ENCODE measurements at places on chromosomes 2 and 18. TPM values are rescaled to one million over a fixed set of nuclear protein-coding genes. Genes with fewer than 3 reads are reported as not detected.
A peak's percentile ranks its signal among the peaks of the same experiment; 100 is the strongest.

- DNase-seq: no peak
Measured at GRCh38 chr2:140349695-140350094, 1569.5 kb upstream of the NXPH2 start.

GRCh38 chr2:26552641-26553374, 74.9 kb upstream of the OTOF start:
- DNase-seq: no peak

DNA sequence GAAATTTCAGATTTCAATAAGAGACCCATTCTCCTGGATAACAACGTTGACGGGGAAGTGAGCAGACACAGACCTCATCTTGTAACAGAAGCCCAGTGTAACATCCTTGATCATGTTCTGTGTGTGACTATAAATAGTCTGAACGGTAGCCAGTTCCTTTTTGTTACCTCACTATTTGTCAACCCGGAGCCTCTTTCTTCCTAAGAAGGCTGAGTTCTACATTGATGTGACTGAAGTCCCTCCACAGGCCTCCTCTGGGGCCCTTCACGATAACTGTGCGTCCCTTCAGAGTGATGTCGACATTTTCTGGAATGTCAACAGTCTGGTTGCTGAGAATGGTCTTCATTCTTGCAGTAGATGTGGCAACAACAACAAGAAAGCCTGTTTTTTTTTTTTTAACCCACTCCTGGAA, 6.3 kb upstream of the PLEKHM3 start:
- DNase-seq: no peak

DNA sequence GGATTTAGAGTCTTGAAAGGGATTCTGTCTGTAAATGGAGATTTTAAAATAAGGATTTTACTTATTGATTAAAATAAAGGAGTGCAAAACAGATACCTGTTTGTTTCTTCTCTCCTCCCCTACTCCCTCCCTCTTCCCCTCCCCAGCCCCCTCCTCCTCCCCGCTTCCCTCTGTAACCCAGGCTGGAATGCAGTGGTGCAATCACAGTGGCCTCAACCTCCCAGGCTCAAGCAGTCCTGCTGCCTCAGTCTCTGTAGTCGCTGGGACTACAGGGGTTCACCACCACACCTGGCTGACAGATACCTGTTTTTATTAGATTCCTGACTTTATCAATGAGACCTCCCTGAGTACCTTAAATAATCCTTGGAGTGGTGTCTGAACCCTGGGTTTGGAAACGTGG, 57.1 kb downstream of the OXER1 start:
- no peak for DNase-seq

- DNase-seq: peak; percentile 98
Measured at GRCh38 chr2:45946023-45946422, 294.5 kb downstream of the PRKCE start.

DNA sequence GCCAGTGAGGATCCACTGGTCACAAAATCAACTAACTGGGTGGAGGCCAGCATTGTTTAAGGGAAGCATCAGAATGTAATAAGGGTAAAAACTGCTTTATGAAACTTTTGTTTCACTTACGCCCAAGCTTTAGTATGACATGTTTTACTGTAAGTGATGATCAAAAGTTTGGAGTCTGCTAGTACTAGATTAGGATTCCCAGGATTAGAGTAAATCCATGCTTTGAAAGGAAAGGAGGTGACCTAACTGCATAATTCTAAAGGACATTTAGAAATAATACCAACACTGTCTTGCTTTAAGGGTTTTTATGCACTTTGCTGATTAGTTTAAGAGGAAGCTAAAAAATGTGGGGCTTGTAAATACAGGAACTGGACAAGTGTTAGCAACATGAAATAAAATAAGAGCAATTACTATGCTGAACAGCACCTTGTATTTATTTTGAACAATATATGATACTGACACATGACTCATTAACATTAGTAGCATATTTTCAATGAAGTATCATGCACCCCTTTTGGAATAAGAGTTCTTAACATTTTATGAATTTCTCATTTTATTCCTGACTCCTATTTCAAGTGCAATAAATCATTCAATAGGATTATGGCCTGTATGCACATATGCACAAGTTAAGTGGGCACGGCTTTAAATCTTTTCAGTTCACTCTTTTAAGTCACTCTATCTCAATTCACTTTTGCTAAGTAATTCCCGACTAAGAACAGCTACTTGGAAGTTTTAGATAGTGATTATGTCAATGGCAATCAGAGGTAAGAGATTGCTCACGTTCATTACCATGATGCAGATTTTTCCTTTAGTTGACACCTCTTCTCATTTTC, 62.5 kb downstream of the STK39 start:
- DNase-seq: no peak

GRCh38 chr2:225041207-225041850, 939 bp downstream of the DOCK10 start:
- DNase-seq: peak; percentile 54

GRCh38 chr2:1910592-1911246, 166.4 kb upstream of the PXDN start:
- no peak for DNase-seq

DNA sequence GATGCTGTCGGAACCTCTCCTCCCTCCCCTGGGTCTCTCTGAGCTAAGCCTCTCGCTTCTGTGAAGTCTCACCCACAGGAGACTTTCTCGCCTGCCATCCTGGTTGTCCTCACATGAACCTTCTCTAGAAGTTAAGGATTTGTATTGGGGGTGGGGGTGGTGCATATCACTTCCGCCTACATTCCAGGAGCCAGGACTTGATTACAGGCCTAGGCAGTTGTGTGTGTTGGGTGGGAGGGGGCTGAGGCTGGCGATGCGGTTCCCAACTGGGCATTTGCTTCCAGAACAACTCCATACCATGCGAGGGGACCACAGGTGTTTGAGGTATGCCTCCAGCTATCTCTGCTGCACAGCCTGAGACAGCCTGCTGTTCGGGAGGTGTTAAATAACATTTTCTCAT, 56.8 kb upstream of the MGAT4A start:
- no peak for DNase-seq

GRCh38 chr2:54609647-54610046, 113.8 kb upstream of the EML6 start:
- no peak for DNase-seq

DNA sequence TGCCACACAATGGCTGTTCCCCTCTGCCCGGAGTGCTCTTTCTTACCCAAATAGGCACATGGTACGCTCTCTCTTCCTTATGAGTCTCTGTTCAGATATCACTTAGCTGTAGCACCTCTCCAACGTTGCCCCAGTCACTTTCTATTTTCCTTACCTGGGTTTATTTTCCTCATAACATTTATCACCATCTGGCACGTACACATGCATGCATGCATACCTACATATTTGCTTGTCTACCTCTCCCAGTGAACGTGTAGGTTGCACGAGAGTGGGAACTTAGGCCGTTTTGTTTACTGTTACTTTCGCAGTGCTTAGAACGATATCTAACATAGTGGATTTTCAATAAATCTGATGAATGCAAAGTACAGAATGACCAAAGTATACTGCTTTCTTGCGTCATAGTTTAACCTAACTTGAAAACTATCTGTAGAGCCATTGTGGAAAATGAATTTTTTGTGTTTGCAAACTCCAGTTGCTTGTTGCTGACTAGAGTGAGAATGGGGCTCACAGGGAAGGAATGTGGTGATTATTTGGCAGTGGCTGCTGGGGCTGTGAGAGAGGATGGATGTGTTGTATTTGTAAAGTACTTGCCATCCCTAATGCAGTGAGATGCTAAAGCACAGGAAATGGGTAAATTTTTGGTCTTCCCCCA, 47.1 kb downstream of the ACSL3 start:
- DNase-seq: no peak

- no peak for DNase-seq
Measured at GRCh38 chr2:33560017-33560416, 39.1 kb downstream of the FAM98A start.

- no peak for DNase-seq
Measured at GRCh38 chr2:56127463-56128152, 56.2 kb upstream of the CCDC85A start.

- peak; percentile 66 for DNase-seq
Measured at GRCh38 chr2:130834091-130834930, 2.4 kb upstream of the ARHGEF4 start.

DNA sequence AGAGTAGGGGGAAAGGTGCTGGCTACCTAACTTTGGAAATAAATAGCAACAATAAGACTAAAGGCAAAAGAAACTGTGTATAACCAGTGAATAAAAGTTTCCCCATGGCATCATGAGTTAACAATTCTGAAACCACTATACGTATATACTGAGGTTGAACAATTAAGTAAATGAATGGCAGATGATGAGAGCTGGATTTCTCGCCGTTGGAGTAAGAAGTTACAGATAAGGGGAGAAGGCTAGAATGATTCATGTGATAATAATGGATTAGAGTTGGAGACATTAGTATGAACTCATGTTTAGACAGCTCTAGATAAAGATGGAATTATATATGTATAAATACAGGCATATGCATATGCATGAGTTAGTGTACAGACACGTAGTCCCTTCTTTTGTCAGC, 152.7 kb downstream of the UBR3 start:
- no peak for DNase-seq

DNA sequence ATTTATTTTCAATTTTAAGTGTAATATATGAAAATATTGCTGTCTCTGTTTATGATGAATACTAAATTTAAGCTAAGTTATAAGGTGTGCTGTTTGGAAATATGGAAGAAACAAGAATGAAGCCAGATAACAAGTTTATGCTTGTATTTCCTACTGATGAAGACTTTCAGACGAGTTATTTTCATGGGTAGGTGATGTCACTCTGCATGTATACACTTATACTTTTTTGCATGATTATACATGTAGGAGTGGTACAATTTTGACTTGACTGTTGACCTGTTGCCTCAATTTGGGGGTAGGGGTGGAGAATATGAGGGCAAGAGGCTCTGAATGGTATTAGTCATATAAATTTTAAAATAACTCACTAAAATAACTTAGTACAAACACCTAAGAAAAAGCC, 133.7 kb downstream of the HAUS1 start:
- no peak for DNase-seq

DNA sequence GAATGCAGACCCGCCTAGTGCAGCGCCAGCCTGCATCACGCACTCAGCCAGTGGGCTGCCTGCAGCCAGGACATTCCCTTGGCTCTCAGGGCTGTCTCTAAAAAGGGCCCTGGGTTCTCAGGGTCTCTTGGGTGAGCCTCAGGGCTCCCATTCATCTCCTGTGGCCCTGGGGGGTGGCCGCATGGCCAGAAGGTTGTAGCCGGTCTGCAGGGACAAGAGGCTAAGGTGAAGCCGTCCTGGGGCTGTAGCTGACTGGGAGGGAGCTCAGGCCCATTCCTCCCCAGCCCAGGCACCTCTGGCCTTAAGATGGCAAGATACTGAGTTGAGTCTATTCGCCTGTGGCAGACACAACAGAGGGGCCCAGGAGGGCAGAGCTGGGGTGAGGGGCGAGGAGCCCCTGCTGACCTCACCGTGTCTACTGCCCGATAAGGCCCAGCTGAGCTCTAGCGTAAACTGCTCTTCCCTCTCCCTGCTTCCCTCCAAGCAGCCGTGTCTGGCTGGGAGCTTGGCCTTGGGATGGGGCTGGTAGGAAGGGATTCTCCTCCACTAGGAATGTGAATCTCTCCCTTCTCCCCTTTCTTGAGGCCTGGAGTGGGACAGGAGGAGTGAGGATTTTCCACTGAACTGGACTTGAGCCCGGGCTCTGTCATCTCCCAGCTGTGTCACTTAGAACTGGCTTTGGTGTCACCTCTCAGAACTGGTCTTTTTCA, 37.9 kb downstream of the INHBB start:
- no peak for DNase-seq

GRCh38 chr2:173855661-173856060, 109.5 kb downstream of the SP3 start:
- no peak for DNase-seq

GRCh38 chr2:153408710-153409385, 69.7 kb downstream of the RPRM start:
- peak; percentile 72 for DNase-seq

DNA sequence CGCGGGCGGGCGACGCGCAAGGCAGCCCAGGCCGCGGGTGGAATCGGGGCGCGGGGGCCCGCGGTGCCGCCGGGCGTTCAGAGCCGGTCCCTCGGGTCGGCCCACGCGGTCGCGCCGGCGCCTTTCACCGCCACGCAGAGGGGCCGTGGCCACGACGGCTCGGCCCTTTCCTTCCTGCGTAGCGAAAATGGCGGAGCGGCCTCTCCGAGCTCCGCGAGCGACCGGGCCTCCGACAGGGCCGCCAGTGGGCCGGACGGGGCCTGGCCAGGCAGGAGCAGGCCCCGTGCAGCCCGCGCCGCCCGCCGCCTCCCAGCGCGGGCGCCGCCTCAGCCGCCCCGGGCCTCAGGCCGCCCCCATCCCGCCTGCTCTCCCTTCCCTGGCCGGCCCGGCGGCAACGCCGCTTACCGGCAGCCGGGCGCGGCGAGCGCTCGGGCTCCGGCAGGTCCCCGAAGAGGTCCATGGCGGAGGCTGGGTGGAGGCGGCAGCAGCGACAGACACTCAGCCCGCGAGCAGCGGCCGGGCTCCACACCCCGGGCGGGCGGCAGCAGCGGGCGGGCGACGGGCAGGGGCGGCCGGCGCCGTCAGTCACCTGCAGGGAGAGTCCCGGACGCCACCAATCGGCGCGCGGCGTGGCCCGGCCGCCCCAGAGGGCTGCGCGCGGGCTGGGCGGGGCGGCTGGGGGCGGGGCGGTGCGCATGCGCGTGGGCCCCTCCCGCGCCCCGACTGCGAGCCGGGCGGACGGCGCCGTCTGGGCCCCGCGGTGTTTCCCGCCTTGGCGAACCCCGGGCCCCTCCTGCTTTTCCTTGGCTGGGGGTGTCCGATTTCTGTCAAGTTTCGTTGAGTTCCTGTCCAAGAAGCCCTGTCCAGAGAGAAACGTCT, at the start of gene ILKAP:
Gene ILKAP (minus strand): TSS at position 602 of the 879 bp plus-strand sequence. CDS start 142 bp downstream, at position 460.
- DNase-seq: peak; percentile 55

DNA sequence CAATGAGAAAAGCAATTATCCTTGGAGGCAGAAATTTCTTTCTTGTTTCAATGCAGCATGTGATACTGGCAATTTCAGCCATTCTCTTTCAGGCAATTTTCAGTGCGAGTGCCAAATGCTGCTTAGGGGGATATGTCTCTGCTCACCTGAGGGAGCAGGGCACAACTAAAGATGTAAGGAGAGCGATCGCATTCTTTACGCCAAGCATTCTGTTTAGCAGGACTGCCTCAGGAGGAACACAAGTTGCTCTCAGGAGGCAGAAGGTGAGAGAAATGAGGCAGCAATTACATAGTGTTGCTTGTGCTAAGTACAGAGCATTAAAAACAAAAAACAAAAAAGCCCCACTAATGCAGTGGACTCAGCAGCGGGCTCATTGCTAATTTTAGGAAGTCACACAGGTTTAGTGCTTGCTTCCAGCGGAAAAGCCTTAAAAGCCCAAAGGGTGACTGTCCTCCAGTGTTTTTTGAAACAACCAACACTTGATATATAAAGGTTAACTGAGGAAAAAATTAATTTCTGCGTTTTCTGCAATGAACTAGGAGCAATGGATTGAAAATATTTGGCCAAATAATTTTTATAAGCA, 116.9 kb downstream of the METTL8 start:
- no peak for DNase-seq

GRCh38 chr2:150944315-150944714, 317.3 kb downstream of the RBM43 start:
- DNase-seq: no peak

The UGT1A8 gene
- total RNA-seq: not detected

The FBLN7 gene
- total RNA-seq: 0.03 TPM

The PFN4 gene
- total RNA-seq: not detected

The IL18R1 gene
- total RNA-seq: 0.51 TPM

The CRYBA2 gene
- not detected for total RNA-seq

The DTYMK gene
- total RNA-seq: 151 TPM

The TDRD15 gene
- total RNA-seq: not detected

The SKOR2 gene
- not detected for total RNA-seq
